Hippocampal formation (tissue), 2 donors: ENCODE measurements at places on chromosomes 6 and 20.

DNA sequence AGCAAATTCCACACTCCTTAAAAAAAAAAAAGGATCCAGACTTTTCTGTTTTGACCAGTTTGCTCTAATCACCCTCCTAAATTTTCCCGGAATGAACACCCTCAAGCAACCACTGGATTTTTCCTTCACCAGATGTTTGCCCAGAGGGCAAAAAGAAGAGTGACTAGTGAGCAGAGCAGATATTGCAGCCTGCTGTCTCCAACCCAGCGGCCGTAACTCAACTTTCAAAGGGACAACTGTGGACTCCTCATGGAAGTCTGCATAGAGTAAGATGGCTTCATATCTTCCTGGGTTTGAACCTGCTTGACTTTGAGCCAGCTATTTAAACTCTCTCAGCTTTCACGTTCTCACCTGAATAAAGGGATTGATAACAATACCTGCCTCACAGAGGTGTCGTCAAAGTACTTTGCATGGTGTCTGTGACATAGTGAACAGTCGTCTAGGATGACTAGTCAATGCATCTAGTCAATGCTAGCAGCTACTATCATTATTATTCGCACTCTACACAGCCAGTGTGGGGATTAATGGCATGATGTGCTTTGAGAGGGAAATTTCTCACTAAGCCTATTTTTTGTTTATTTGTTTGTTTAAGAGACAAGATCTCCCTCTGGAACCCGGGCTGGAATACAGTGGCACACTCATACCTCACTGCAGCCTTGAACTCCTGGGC is 92.2 kb upstream of the HIVEP1 start:
- no peak for DNase-seq

- no peak for DNase-seq
Observed at GRCh38 chr6:131054392-131055250, 8.4 kb downstream of the EPB41L2 start.

DNA sequence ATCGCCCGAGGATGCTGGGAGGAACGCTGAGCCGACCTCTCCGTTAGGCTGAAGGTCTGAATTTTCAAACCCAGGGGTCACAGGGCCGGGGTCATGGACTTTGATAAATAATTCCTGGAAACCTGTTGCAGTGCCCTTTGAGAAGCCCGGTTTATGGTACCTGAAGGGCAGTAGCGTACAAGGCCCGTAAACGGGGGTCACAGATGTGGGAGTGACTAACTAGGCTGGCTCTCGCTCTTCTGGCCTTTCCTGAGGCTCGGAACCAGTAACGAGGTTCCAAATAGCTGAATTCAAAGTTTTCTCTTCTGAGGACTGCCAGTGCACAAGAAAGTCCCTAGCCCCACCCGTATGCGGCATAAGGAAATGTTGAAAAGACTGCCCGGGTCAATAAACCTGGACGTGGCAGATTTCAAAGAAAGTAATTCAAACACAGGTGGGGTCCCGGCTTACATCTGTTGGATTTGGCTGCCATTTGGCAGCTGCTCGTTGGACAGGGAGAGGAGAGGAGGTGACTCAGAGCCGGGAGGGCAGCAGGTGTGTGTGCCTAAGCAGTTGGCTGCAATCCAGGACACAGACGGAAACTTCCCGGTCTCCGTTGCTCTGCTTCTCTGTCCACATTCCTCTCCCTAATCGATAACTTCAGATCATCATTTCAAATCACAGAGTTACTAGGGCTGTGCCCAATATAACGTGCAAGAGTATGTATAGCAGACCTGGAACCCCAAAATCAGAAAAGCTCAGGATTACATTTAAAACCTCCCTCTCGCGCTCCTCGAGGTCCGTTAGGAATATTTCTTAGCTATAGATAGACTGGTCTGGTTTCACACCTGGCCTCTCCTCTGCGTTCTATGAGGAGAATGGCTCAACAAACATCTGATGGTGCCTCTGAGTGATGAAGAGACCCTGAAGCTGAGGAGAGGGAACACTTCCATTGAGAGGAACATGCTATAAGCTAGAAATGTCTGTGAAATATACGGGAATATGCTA is 765 bp upstream of the GMDS start:
- DNase-seq, result no peak

DNA sequence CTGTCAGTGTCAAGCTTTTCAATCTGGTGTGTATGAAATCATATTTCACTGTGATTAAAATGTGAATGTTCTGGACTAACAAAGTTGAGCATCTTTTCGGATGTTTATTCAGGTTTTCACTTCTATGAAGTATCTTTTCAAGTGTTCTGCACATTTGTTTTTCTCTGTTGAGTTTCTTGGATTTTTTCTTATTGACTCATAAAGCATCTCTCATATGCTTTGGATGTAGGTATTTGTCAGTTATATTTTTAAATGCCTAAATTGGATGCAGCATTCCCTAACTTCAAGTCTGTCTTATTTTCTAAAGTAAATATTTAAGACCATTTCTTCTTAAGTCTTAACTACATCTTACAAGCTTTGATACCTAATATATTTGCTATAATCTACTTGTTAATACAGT is 398.0 kb downstream of the PLCB1 start:
- DNase-seq, result no peak

- no peak for DNase-seq
Observed at GRCh38 chr20:34396408-34396807, 33.3 kb downstream of the ITCH start.
